Kidney (tissue), 22 donors: ENCODE measurements at places on chromosomes 11 and 22. TPM values are rescaled to one million over a fixed set of nuclear protein-coding genes. Genes with fewer than 3 reads are reported as not detected.

C1QTNF4 gene
- 0.62 TPM for polyA plus RNA-seq

TPBGL gene
- polyA plus RNA-seq: 0.13 TPM

TUT1 gene
- polyA plus RNA-seq: 18.7 TPM

LRRC10B gene
- 1.0 TPM for polyA plus RNA-seq

FGF19 gene
- polyA plus RNA-seq: not detected

HBE1 gene
- not detected for polyA plus RNA-seq

ARHGAP42 gene
- polyA plus RNA-seq: 4.2 TPM

CEP126 gene
- 5.1 TPM for polyA plus RNA-seq

LUZP2 gene
- not detected for polyA plus RNA-seq

SCUBE1 gene
- polyA plus RNA-seq: 2.3 TPM

DNA sequence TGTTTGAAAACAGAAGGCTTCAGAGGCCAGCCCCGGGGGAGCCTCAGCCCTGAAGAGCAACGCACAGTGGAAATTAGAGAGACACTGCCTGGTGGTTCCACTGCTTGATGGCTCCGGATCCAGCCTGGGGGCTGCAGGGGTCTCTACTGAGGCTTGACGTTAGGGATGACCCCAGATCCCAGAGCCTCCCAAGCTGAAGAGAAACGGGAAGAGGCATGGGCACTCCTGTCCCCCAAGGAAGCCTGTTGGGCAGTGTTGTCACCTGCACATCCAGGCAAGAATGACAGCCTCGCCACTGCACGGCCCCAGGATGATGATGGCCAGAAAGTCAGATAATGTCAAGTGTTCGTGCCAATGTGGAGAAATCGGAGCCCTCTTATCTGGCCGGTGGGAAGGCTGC, 56.8 kb upstream of the FGF3 start:
- DNase-seq: no peak

GRCh38 chr11:90947930-90948329, 725.1 kb upstream of the CHORDC1 start:
- no peak for DNase-seq

- DNase-seq: no peak
Observed at GRCh38 chr11:122339436-122340060, 223.5 kb upstream of the BLID start.

DNA sequence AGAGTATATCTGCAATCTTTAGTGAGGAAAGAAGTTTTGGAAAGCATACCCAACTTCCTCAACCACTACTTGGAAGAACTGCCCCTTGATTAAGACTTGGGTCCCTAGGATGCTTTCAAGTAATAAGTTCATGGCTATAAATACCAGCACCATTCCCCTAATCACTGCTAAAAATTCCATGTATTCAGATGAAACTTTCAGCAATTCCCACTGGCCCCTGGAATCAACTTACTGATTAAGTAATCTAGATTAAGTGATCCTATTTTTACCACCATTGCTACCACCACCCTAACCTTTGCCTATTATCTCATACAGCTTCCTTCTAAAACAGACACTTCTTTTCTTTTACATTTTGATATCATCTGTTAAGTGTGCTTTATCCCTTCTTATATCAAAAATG, 10.5 kb downstream of the PICALM start:
- DNase-seq: no peak

DNA sequence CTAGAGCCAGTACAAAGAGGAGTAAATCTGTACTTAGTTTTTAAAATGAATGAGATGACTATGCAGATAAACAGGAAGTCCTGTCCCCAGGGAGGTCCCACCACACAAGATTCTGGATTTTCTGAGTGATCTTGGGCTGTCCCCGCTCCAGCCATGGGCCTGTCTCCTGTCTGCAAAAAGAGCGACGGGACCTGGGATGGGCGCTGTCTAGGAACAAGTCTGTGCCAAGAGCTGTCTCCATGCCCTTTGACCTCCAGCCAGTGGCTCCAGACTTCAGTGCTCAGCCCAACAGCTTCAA, 6.0 kb downstream of the CSNK1E start:
- DNase-seq: no peak

GRCh38 chr11:114738954-114739353, 60.6 kb downstream of the NXPE2 start:
- DNase-seq: peak; percentile 31

GRCh38 chr11:112004389-112004788, 20.8 kb upstream of the DLAT start:
- DNase-seq: no peak

GRCh38 chr22:39520226-39521105, at the start of gene ATF4:
Gene ATF4 (plus strand): TSS chr22:39520562. CDS start chr22:39521446, 884 bp downstream.
- DNase-seq: peak; percentile 73

- no peak for DNase-seq
Observed at GRCh38 chr22:49594078-49594477, 233.6 kb downstream of the BRD1 start.

DNA sequence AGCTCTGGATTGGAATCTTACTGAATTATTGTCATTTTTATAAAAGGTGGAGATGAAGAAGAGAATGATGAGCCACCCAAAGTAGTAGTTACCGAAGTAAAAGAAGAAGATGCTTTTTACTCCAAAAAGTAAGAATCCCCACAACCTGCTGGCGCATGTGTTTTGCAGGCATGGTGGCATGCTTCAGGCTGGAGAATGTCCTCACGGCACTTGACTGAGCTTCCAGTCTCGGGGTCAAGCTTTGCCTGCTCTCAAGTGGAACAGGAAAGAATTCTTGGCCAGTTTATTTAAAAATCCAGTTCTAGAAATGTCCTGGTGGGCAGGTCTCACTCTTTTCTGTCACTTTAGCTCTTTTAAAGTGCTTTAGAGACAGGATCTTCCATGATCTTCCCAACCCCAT, 17.5 kb downstream of the NUP50 start:
- no peak for DNase-seq

GRCh38 chr11:133191931-133192330, 340.4 kb downstream of the OPCML start:
- DNase-seq: no peak

DNA sequence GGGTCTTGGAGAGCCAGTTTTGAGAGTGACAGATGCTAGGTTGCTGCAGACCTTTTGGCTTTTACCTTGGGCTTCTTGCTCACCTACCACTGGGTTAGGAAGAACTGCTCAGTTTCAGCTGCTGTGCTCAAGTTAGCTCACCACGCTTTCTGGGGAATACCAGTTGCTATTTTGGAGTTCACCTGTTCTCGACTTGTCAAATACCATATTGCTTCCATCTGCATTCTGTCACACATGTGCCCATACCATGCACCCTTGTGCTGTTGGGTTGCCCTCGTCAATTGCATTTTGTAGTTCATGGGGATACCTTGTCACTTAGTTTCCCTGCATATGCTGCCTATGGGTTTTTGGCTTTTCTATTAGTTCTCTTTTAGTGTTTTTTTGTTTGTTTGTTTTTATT, 23.0 kb upstream of the BARX2 start:
- DNase-seq: no peak

DNA sequence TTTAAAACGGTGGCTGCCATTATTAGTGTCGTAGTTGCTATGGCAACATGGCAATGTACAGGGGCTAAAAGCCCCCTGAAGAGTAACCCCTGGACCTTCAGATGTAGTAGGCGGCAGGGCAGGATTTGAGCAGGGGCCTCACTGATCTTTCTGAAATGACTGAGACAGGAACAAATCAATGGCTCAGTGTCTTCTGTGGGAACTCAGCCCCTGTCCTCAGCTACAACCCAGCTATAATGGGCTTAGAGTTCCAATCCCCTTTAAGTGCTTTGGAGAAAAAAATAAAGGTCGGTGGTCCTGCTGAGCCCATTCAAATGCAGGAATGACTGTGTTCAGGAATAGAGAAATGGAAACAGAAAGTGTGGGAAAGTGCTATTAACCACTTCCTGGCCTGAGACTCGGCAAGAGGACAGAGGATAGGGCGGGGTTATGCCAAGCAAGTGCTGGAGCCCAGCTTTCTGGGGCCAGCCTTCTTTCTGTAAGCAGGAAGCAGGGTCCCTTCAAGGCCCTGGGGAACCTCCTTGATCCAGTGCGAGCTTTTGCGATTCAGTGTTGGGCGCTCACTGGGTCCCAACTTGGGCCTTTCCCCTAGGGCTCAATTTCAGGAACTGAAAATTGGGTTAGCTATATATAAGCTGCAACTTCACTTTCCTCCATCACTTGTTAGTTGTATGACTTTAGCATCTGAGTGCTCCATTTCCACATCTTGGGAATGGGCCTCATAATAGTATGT, 6.1 kb upstream of the CD82 start:
- no peak for DNase-seq

DNA sequence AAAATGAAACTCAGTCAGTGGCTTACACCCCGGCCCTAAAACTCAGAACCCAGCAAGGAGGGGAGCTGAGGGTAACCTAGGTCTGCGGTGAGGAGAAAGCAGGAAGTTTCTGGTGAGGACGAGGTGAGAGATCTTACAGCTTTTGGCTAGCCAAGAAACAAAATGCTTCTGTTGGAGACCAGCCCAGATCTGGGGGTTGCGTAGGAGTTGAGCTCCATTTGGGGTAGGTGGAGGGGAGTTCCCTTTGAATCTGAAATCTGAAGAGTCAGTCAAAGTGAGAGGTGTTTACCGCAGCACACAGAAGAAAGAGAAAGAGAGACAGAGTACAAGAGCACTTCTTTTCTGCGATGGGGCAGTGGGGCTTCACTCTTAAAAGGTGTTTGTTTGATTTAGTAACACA, 29.6 kb downstream of the EHF start:
- DNase-seq: no peak

DNA sequence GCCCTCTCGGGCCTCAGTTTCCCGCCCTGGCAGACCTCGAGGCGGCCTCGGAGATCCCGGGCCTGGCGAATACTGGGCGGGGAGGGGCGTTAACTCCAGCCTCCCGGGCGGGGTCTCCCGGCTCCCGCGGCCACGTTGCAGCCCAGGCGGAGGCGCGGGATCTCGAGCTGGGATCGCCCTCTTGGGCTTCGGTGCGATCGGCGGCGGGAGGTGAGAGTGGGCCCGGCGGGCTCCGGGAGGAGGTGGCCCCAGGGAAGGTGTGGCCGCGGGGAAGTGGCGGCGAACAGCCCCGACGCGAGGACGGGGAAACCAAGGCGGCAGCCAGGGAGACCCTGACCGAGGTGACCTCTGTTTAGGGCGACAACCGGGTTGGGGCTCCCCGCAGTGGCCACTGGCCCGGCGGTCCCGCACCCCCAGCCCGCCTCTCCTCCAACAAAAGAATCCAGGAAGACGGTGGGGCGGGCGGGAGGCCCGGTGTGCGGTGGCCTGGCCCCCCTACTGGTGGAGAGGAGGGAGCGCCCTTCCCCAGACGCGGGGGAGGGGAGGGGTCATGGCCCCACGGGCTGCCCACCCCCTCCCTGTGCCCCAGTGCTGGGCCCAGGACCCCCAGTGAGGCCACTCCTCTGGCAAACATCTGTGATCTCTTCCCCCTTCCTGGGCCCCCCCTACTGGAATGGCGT, at the start of gene PHETA2:
Gene PHETA2 (plus strand): TSS at position 117 of the 680 bp plus-strand sequence. CDS start 3,046 bp downstream, outside the sequence.
- peak; percentile 90 for DNase-seq

DNA sequence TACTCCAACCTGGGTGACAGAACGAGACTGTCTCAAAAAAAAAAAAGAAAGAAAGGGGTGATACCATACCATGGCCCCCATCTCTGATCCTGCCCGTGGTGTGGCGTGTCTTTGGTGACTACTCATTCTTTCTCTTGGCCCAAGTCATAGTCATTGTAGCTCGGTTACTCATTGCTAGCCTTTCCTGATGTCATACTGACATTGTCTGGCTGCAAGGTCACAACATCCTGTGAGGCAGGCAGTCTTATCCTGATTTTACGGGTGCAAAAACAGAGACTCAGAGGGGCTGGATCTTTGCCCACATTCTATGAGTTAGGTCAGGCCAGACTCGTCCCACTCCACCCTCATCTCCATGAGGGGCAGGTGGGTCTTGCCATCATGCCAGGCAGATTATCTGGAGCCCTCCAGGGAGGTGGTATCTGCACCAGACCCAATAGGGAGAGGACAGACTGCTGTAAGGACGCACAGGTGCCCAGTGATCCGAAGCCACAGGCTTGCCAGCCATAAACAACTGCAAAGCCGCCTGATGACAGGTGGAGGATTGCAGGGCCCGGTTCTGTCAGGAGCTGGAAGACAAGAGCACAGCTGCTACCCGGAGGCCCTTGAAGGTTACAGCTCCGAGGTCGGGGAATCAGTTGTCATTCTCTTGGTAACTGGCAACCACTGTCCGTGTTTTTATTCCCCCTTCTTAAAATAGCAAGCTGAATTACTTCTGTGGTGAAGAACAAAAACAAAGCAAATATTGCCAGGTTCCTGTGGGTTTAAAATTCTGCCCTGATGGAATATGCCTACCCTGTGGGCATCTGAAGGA, 13.8 kb downstream of the TOM1 start:
- peak; percentile 75 for DNase-seq

DNA sequence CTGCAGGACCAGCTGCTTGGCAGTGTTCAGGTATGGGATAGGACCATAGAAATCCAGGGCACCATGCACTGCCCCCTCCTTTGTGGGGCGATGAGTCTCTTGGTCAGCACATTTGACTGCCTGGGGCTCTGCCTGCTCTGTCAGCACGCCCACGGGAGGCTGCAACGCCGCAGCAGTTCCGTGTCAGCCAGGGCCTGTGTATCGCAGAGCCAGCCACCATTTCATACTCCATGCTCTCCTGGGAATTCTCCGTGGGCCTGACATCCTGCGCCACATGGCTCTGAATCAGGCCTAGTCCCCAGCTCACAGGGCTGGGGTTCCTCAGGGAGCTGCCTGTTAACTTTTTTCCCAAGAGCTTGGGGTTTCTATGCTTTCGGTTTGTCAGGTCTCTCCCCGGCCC, 16.9 kb upstream of the RELT start:
- DNase-seq: peak; percentile 87

DNA sequence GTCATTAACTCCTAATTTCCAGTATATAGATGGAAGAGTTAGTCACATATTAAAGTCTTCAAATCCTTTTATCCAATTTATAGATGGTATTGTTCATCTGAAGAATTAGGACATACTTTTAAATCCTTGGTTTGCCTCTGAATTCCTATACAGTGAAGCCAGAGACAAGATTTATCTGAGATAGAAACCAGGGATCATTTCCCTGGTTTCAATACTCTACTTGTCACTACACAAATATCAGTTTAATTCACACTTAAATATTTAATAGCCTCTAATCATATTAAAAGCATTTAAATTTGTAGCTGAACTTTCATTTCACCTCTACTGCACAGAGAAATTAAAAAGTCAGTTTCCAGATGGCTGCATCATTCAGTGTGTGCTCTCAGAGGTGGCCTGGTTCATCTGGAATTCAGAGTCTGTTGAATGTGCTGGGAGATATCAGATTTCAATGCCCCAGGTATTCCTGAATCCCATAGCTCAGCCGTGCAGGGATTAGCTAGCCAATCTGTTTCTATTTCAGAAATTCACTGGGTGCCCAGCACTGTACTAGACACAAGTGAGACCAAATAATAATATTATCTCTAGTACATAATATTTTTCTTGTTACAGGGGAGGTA, 344.3 kb downstream of the AASDHPPT start:
- peak; percentile 3 for DNase-seq

DNA sequence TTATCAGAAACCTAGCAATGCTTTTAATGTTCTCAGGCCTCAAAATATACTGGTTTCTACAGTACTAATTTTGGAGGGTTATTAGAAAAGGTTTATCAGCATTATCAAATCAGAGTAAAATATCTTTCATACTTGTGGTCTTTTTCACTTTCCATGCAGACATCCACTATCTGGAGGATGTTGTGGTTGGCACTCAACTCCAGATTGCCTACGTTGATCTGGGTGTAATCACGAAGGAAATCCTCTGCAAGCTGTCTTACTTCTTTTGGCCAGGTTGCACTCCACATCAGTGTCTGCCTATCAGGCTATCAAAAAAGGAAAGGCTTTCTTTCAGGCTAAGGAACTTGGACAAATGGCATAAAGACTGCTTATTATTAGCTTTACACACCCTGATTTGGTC, 11.6 kb downstream of the DDX17 start:
- DNase-seq: no peak

- DNase-seq: peak; percentile 90
Observed at GRCh38 chr11:45964911-45965389, 42.5 kb downstream of the LARGE2 start.

- no peak for DNase-seq
Observed at GRCh38 chr11:94245121-94245520, 59.3 kb upstream of the IZUMO1R start.
